ENCODE measurements at places on chromosomes 2 and 18.

DNA sequence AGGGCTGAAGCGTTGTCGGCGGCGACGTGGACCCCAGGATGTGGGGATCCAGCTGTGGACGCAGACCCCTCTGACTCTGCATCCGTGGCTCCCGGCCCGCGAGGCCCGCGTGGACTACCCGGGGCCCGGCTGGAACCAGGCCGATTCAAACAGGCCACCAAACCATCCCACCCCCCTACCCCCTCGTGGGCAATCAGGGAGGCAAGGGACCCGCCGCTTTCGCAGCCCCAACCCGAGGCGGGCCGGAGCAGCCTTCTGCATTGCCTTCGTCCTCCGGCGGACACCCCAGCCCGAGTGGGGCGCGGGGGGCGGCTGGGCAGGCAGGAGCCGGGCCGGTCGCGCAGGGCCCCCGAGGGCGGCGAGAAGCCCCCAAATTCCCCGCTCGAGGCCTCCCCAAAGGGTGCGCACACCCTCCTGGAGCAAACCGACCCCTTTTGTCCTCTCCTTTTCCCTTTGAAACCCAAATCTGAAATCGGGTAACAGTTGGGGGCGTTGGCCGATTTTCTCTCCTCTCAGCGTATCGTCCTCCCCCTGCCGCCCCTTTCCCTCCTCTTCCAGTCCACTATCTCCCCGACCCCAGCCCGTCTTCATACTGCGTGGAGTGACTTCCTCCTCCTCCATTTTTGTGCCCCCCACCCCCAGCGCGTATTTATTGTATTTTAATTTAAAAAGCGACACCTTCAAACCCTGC lies 7.4 kb downstream of the SP9 start:
- DNase-seq, result no peak

GRCh38 chr2:213644926-213645325 lies 360.7 kb downstream of the SPAG16 start:
- DNase-seq, result no peak

DNA sequence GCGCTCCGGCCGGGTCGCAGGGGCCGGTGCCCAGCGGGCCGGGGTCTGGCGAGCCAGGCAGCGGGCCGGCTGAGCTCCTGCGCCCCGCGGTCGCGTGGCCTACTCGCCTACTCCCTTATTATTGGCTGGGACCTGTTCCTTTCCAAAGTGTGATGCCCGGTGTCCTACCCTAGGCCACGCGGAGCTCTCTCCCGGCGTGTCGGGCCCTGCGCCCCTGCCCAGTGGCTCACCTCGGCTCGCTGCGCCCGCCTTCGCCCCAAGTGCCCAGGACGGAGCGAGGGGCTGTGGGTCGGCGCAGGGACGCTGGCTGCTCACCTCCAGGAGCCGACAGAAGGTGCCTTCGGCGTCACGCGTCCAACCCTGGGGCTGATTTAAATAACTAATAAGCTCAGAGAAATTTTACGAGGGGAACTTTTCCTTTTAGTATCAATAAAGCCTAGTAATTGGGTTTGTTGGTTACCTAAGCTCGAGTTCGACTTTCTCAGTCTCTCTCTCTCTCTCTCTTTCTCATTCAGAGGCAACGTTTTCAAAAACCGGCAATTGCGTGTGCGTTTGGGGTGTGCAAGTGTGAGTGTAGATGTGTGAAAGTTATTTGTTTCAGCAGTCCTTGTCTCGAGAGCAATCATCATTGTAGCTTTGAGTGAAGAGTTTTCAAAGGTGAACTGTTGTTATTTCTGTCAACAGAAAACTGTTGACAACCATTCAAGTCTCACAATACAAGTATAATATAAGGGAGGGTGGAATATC lies 7.0 kb upstream of the SATB2 start:
- no peak for DNase-seq

GRCh38 chr2:105248316-105249070 lies 7.0 kb downstream of the GPR45 start:
- no peak for DNase-seq

GRCh38 chr2:162038725-162039124 lies 35.3 kb downstream of the DPP4 start:
- DNase-seq, result no peak

- DNase-seq, result no peak
Observed at GRCh38 chr2:203532957-203533658, 2.0 kb downstream of the RAPH1 start.

GRCh38 chr18:77557046-77557587 lies 307.5 kb downstream of the GALR1 start:
- no peak for DNase-seq

- no peak for DNase-seq
Observed at GRCh38 chr18:75504469-75504868, 77.0 kb upstream of the SMIM21 start.

DNA sequence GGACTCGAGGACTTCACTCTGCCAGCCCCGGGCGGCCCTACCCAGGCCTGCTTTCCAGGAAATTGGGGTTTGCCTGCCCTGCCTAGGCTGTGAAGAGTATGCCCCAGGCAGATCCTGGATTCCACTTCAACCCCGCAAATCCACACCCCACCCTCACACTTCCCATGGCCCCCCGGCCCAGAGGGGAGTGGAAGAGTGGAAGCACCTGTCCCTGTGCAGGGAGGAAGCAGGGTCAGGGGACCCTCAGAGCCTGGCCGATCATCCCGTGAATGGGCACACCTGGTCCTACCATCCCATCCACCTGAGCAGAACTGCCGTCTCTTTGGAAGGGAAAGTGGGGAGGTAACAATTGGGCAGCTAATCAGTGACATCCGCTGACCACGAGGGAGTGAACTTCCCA lies 245.2 kb downstream of the EIPR1 start:
- no peak for DNase-seq

- no peak for DNase-seq
Observed at GRCh38 chr2:15719566-15720313, 128.1 kb downstream of the DDX1 start.

DNA sequence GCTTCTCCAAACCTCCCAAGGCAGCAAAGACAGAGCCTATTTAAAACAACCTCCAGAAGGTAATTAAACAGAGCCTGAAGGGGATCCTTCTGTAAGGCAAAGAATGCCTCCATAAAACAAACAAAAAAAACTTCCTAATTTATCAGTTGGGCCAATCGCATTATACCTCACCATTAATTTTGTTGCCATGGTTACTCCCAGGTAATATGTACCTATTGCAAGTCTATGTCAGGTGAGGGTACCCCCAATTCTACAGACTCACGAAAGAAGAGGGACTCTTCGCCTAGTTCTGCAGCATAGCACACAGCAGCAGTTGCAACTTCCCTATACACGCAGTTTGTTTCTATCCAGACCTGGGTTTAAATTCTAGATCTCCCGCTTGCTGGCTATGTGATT lies 38.8 kb downstream of the SFXN5 start:
- no peak for DNase-seq

GRCh38 chr2:236073246-236073645 lies 94.9 kb downstream of the GBX2 start:
- no peak for DNase-seq

All from cerebellar nuclear complex (tissue), 1 donor.